ENCODE measurements at places on chromosomes 4 and X.

DNA sequence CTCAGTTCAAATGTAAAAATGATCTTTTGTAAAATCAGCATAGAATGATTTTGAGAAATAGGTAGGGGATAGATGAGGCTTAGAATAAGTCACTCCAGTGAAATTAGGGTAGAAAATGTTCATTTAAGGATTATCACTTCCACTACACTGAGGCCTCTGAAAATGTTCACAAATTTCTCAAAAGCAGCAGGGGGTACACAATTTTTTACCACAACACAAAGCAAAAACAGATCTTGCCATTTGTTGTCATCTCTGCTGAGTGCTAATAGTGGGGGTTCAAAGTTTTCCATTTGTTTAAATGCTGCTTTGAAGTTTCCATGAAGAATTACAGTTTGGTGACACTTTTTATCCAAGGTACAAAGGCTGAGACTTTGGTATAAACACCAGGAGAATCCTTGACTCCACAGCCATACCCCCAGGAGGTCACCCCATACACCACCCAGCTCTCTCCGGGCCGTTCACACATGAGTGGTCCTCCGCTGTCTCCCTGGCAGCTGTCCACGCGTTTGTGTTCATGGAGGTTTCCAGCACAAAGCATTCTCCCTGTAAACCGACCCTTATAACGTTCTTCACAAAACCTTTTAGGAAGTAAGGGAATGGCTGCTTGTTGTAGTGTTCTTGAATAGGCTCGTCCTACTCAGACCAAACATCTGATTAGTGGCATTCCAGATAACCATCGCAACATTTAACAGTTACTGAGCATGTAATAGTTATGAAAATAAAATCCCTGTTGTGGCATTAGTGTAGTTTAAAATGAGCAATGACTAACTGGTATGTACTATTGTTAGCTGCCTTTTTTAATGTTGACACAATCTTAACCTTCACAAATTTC, 71.0 kb downstream of the PRSS12 start:
- no peak for DNase-seq

GRCh38 chr4:69773484-69773883, 13.1 kb upstream of the SULT1B1 start:
- DNase-seq, result no peak

DNA sequence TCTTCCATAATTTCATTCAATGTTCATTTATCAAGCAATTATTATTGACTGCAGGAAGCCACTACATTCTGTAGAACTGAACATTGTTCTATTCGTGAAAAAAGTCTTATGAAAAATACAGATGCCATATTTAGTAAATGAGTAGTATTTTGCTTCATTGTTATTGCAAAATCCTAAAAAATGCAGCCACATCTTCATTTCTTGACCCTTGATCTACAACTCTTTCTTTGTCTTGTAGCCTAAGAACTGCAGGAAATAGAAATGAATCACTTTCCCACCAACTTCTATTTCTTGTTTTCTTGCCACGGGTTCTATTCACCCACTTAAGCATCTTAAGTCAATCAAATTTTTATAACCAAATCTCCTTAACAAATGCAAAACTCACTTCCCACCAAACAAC, 63.3 kb downstream of the KCNIP4 start:
- DNase-seq, result no peak

GRCh38 chr4:128298852-128299251, 11.2 kb upstream of the PGRMC2 start:
- no peak for DNase-seq

- DNase-seq, result no peak
Observed at GRCh38 chr4:88033309-88033708, 25.9 kb downstream of the PKD2 start.

- peak; percentile 21 for DNase-seq
Observed at GRCh38 chrX:14032406-14032805, 2.7 kb upstream of the GEMIN8 start.

DNA sequence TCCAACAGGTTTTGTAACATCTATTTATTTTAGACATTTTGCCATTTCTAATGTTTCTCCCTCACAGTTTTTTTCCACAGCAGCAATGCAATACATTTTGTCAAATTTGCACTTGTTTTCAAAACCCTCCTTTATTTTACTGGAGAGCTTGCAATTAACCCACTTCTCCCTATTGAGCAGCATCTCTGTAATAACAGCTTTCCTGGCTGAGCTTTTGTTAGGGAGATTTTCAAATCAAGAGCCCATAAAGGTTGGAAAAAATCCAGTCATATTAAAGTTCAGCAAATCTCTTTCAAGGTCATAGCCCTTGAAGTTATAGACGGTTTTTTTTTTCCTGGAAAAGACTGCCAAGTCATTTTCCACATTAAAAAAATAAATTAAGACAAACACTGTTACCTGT, 450.6 kb upstream of the TENM3 start:
- DNase-seq, result no peak

DNA sequence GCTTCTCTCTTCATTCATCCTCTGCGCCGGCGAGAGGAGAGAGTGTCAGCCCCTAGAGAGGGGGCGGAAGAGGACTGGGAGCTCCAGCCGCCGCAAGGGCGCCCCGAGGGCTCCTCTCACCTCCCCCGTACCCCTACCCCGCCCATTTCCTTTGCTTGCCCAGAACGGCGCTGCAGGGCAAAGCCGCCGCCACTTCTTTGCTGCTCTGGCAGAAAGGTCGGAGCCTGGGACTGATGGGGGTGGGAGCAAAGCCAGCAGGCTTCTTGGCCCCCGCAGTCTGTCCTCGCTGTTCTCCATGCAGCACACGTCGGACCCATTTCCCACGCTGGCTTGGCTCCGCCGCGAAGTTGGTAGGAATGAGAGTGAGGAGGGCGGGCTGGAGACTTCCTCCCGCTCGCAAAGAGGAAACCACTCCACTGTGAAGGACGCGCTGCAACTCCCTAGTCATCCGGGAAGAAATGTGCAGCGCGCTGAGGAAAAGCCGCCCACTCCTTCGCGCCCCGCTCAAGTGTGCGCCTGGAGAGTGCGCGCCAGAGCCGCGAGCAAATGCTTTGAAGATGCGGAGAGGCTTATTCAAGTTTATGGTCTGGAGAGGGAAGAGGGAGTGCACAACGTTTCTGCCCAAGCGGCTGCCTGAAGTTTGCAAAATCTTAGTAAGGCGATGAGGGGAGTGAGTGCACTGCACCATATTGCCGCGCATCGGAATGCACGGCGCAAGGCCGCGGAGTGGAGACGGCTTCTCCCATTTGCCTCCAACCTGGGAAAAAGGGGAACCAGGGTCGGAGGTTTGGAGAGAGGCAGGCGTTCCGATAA, 2.8 kb upstream of the PCDH7 start:
- DNase-seq, result no peak

GRCh38 chrX:22081475-22082092, 49.5 kb downstream of the PHEX start:
- DNase-seq, result peak; percentile 13

DNA sequence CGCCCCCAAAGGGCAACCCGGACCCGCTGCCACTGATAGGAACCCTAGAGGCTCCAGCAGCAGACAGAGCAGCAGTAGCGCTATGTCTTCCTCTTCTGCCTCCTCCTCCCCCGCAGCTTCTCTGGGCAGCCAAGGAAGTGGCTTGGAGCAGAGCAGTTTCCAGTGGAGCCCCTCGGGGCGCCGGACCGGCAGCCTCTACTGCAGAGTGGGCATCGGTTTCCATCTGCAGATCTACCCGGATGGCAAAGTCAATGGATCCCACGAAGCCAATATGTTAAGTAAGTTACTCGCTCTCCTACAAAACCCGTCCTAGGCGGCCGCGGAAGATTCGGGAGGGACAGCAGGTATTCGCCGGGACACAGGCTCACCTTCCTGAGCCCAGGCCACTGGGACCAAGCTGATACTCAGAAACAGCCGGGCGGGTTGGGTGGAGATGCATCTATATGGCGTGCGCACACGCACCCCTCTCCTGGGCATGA, 477 bp downstream of the FGF5 start:
- no peak for DNase-seq

DNA sequence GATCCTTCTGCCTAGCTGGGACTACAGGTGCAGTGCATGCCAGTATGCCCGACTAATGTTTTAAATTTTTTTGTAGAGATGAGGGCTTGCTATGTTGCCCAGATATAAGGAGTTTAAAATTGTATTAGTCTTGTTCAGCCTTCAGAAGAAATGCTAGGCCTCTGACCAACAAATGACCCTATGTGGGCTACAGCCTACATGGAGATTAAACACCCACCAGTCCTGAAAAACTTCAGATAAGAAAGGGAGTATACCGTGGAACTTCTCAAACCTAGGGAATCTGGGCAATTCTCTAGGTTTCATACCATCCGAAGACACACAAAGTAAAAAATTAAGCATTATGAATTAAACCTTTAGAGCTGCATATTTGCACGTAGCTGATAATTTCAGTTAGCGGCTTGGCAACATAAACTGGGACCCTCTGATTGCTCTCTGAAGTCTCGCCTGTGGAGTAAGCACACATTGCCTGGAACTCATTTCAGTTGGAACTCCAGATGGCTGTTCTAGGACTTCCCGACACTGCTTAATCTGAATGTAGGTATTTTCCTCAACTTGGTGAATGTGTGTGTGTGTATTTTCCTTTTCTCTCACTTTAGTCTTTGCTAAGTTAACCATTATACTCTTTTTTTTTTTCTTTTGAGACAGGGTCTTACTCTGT, 33.0 kb downstream of the MOB1B start:
- no peak for DNase-seq

GRCh38 chr4:158782551-158783360, 13.9 kb downstream of the FNIP2 start:
- DNase-seq, result no peak

- DNase-seq, result no peak
Observed at GRCh38 chr4:43968011-43968410, 480.6 kb downstream of the KCTD8 start.

- DNase-seq, result peak; percentile 15
Observed at GRCh38 chrX:19683817-19684216, 168.5 kb upstream of the MAP3K15 start.

GRCh38 chrX:72110051-72110875, 21.5 kb downstream of the RTL5 start:
- no peak for DNase-seq

DNA sequence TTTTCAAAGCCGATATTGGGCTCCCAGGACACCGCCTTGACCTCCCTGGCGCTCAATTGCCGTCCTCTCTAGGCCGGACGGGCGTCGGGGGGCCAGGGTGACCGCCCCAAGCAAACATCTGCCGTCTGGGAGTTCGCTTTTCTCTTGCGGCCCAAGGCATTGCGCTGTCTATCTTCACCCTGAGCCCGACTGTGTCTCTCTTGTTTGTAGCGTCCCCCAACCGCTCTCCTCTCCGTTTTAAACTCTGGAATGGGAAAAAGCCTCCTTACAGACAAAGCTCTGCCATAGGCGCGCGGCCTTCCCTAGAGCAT, 551 bp upstream of the ARX start:
- no peak for DNase-seq

GRCh38 chr4:183300070-183300469, 20.0 kb downstream of the CLDN22 start:
- DNase-seq, result no peak

Measured in T-helper 17 cell (primary cell).